WTC11 (cell line): ENCODE measurements at places on chromosomes 5 and 9. TPM values are rescaled to one million over a fixed set of nuclear protein-coding genes. Genes with fewer than 3 reads are reported as not detected.

HK3 gene
- total RNA-seq: 0.17 to 0.18 TPM in 2 of 3 replicates, not detected in the other

- DNase-seq: no peak
These were observed 143.0 kb downstream of the CAVIN4 start for GRCh38 chr9:100720922-100721321.

- no peak for DNase-seq
These were observed 99.6 kb upstream of the SLC44A1 start for GRCh38 chr9:105144841-105145240.

SLC6A19 gene
- 0.04 to 0.05 TPM in 2 of 3 replicates, not detected in the other for total RNA-seq

DNA sequence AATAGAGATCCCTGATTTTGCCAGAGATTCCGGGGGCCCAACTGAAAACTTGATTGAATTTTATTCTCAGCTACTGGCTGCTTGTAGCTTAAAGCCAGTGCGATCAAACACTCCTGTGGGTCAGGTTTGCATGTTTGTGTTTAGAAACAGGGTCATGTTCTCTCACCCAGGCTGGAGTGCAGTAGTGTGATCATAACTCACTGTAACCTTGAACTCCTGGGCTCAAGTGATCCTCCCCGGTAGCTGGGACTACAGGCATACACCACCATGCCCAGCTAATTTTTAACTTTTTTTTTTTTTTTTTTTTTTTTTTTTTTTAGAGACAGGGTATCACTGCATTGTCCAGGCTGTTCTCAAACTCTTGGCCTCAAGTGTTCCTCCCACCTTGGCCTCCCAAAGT, 66.6 kb downstream of the LRRC70 start:
- DNase-seq: no peak

DNA sequence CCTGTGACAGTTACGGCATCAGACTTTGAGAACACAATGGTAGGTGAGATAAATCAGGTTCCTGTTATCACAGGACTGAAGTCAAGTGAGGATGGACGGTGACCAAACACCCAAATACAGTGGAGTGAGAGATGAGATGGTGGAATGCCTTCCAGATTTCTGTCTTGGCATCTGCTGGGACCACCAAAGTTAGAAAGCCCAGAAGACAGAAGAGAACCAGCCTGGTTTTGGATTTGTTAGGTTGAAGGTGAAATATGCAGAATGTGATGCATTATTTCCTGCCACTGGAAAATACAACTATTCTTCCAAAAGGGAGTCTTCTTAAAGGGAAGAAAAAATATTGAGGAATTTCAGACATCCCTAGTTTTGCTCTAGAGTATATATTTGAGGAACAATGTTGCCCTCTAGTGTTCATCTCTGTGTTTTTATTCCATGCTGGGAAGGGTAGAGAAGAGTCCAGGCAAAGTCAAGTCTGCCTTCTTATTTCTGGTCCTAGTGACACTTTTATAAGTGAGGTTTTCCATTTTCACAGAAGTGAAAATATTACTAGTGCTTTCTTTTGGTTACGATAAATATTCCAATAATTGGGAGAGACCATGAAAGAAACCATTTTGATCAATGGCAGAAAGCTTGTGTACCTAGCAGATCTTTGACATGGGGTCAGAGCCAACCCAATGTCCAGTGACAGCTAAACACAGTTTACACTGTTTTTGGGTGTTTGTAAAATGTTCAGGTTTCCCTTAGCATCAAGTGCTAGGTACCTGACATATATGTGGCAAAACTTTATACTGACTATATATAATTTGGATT, 142.3 kb upstream of the ANKH start:
- no peak for DNase-seq

DNA sequence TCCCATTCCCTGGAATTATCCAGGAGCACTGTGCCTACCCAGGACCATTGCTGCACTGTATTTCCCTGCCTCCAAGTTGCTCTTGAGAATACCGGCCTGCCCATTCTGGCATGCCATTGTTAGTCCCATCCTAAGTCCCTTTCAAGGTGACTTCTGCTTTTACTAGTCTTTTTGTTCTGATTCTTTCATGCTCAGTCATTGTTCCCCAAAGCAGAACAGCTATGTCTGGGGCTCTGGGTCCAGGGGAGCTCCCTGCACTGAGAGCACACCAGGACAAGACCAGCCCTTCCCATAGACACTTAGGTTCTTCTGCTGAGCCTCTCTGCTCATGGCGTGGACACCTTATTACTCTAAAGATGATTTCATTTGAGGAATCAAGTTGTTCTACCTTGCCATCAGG, 388.9 kb upstream of the KLF4 start:
- no peak for DNase-seq

DNA sequence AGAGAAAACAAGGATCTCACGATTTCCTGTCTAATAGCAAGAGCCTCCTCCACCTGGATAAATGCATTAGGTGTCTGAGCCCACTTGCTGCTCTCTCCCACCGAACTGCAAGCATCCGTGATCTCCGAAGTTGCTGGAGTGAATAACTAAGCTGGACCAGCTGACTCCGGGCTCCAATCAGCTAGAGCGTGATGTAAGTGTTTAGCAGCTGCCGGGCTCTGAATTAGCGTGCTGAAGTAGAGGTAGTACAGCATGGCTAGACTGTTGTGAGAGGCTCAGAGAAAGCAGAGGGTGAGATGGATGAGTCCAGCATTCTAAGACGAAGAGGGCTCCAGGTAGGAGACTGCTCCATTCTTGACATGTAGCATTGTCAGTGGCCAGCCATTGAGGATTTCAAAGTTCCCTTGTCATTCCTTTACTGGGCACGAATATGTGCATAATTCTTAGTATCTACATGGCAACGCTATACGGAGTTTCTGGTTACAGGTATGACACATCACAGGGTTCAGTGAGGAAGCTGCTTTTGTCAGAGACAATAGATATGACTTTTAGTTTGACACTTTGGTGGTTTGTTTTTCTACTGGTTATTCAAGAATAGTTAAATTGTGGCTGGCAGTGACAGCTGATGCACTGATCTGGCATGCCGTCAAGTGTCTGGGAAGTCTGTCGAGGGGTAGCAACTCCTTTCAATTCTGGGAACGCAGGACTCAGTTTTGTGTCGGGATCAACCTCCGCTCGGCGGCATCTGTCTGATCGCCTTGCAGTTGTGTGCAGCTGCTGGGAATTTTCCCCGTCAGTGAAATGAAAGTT, 232.6 kb downstream of the MAST4 start:
- peak; percentile 45 for DNase-seq

ABHD17B gene
- total RNA-seq: 55.0 to 59.9 TPM (median 56.6 TPM) in 3 replicates

DNA sequence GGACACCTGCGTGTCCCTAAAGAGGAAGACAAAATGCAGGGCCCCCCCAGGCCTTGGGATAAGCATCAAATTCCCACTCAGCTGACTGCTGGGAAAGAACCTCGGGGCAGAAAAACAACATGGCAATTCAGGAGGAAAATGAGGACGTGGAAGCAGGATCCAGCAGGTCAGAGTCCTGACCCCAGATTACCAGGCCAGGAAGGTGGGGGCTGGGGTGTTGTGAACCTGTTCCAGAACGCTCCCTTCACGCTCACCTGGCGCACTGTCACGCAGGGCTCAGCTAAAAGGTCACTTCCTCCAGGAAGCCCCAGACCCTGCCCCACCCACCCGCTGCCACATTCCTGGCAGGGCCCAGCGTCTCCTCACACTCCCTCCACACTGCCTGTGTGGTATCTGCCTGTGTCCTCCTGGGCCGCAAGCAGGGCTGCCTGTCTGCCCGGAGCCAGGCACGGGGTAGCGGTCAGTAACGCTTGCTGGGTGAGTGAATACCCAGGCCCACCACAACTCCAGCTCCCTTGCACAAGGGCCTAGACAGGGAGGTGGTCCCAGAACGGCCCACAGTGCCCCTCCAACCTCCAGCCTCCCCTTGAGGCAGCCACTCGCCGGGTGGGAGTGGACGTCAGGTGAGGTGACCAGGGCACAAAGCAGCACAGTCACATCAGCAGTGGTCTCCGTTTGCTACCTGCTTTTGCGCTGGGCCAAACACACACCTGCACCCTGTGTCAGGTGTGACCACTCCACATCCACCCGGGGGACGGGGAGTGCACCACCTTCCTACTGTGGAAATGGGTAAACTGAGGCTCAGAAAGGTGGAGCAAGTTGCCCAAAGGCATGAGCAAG, 18.1 kb downstream of the VAV2 start:
- no peak for DNase-seq

GRCh38 chr9:81534138-81534875, 155.0 kb downstream of the TLE1 start:
- no peak for DNase-seq

- peak; percentile 43 for DNase-seq
These were observed 627 bp downstream of the ARRDC1 start for GRCh38 chr9:137606005-137606621.

- DNase-seq: no peak
These were observed 27.4 kb downstream of the LNPEP start for GRCh38 chr5:96963267-96963666.

DNA sequence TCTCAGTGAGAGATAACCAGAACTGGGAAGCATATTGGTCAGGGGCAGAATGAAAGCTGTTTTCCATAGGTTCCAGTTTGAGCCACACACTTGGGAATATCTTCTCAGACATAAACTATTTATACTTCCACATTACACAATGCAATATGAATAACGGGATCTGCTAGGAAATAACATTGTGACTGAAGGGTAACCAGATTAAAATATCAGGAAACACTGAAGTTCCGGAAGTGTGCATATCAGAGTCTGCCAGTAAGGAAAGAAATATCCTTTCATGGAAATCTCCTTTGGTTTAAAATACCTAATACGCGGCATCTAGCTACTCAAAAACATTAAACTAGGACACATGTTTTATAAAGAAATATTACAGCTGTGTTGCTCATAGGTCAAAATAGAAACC, 56.3 kb downstream of the ST8SIA4 start:
- no peak for DNase-seq

STK32A gene
- total RNA-seq: 1.7 to 3.0 TPM (median 3.0 TPM) in 3 replicates

FBP1 gene
- 5.7 to 6.4 TPM (median 5.8 TPM) in 3 replicates for total RNA-seq

- DNase-seq: no peak
These were observed 37.4 kb downstream of the TNFAIP8 start for GRCh38 chr5:119393201-119393691.

DNA sequence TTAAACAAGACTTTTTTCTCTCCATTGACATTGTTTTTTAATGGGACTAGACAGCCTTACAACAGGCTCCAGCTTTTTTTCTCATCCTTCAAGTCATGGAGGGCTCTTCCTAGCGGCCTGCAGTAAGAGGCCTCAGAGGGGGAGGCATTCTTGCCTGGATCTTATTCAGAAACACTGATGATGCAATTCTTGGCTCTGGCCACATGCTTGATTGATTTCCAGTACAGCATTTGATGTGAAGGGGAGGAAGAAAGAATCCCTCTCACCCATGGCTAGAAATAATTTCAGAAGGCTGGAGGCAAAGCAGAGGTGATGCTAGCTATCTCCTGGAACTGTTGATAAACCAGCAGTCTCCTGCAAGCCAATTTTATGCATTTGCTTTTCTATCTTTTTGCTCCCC, 324.8 kb downstream of the PRELID2 start:
- no peak for DNase-seq

PCDHB12 gene
- total RNA-seq: 2.7 to 3.1 TPM (median 3.1 TPM) in 3 replicates

DNA sequence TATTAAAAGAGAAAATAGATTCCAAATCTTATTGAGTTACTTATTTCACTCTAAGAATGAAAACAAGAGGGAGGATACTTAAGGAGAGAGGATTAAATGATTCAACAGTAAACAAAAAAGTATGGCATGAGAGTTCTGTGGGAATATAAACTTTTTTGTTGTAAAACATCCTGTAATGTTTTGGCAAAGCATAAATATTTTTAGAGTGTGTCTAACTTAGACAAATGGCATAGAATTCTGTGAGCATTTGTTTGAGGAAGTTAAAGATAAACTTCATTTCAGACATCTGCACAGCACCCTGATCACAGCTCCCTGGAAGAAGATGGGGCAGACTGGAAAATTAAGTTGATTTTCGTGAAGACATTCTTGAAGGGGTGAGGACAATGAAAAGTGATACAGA, 246.8 kb upstream of the HAPLN1 start:
- DNase-seq: no peak

UGT3A2 gene
- total RNA-seq: 13.6 to 16.5 TPM (median 15.7 TPM) in 3 replicates

NOXA1 gene
- 2.9 to 5.9 TPM (median 4.8 TPM) in 3 replicates for total RNA-seq

GRCh38 chr9:115327436-115328122, 209.6 kb upstream of the TNC start:
- DNase-seq: no peak

ANKRD31 gene
- 0.09 to 0.18 TPM (median 0.09 TPM) in 3 replicates for total RNA-seq

NSUN2 gene
- total RNA-seq: 73.3 to 88.4 TPM (median 74.9 TPM) in 3 replicates

APBA1 gene
- total RNA-seq: 0.34 to 0.94 TPM (median 0.44 TPM) in 3 replicates

DNA sequence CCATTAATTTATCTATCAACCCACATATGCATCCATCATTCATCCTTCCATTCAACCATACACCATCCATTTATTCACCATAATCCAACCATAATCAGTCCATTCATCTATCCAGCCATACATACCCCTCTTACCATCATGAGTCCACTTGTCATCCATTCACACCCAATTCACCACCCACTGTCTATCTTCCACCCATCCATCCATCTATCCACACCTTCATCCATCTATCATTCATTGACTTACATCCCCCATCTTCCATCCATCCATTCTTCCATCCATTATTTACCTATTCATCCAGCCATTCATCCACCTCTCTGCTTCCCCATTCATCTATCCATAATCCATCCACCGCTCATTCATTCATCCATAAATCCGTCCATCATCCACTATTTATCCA, 17.8 kb downstream of the PAEP start:
- DNase-seq: no peak

GRCh38 chr9:112288029-112288428, 45.4 kb downstream of the PTBP3 start:
- no peak for DNase-seq

DNA sequence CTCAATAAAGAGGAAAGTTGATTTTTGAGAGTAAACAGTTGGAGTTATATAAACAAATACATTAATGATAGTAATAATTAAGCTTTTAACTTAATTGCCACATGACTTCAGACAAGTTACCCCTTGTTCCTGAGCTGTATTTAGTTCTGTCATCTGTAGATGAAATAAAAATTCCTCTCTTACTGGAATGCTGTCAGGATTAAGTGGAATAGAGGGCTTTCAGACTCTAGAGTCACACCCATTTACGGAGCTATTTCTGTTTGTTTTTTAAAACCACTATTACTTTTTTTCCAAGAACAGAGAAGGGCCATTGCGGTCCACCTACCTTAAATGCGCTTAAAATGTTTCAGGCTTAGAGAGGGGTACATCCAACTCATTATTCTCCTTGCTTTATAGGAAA, 170.6 kb downstream of the CHSY3 start:
- no peak for DNase-seq

DNA sequence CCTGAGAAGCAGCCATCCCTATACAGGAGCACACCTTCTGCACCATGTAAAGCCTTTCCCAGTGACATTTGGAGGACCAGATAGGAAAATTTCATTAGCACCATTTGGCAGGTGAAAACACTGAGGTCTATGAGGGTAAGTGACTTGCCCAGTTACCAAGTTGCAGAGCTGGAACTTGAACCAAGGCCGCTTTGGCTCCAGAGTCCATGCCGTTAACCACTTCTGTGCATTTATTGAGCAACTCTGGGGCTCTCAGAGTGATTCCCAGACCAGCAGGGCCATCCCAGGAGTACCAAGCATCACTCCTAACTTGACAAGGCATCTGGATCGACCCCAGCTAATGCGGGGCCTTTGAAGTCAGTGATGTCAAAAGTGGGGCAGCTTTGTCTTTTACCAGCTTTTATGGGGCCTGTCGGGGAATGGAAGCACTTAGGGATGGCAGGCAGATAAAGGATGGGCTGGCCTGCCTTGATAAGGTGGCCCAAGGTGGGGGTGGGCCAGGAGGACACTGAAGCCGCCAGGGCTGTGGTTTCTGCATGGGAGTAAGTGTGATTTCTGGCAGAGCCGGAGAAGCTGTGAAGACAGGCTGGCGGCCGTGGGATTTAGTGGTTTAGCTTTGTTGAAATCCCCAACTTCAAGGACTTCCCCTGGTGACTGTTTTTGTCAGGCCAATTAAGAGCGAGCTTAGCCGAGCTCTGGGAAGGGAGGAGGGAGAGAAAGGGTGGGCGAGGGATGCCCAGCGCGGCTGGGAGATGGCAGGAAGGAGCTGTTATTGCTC, 127.3 kb downstream of the MACROH2A1 start:
- DNase-seq: no peak

FSD1L gene
- total RNA-seq: 4.5 to 5.3 TPM (median 4.6 TPM) in 3 replicates
